GM12892 (cell line): ENCODE measurements at places on chromosomes 13 and 19.

GRCh38 chr13:85241060-85241459, 558.2 kb downstream of the SLITRK6 start:
- no peak for DNase-seq

DNA sequence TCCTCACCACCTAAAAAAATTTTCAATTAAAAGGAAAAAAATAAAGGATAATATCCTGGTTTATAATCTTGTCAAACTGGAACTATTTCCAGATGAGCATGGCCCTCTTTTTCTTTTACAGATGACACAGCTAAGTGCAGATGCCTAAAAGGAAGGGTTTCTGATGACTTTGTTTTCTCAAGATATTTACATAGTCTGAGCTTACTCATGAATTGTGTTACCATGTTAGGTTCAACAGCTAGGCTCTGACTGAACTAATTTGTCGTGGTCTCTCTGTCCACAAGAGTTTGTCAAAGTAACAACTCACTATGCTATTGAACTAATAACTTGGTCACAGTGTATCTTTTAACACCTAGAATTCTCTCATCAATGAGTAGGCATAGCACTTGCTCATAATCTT, 780.8 kb downstream of the GPC5 start:
- no peak for DNase-seq

- no peak for DNase-seq
Measured at GRCh38 chr19:46073268-46073922, 32.6 kb upstream of the IGFL4 start.

GRCh38 chr19:35757231-35757748, 461 bp upstream of the HSPB6 start:
- no peak for DNase-seq

DNA sequence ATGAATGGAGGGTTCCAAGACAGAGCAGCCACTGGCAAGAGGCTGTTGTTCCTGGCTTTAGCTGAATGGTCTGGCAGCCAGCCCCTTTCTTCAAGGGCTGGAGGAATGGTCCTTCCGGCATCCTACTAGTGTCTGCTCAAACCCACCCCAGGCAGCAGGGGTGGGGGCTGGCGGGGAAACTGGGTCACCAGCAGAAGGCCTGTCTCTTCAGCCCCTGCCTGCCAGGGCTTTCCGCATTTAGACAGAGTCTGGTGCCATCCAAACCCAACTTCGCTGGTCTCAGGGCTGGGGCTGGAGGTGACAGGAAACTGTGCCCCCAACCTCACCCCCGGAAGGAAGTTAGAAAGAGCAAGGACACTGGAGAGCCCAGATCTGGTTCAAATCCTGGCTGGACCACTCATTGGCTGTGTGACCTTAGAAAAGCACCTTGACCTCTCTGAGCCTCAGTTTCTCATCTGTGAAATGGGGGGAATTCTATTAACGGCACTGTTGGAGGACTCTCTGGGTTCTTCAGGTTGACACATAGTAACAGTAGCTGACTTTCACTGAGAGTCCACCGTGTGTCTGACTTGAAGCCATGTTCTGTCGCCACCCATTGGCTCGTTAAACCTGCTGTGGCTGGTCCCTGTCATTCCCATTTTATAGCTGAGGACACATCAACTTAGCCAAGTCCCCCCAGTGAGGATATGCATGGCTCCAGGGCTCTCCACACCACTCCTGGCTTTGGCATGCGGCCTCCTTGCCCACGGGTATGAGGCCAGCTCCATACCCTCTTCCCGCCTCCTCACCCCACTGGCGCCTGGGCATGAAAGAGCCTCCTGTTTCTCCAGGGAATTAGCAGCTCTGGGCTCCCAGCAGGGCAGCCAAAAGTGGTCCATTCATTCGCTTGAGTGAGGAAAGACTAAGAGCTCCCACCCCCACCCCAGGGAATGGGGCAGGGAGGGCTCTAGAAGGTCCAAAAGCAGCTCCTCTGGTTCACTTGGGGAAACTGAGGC, 2.5 kb upstream of the NR2C2AP start:
- DNase-seq: no peak

DNA sequence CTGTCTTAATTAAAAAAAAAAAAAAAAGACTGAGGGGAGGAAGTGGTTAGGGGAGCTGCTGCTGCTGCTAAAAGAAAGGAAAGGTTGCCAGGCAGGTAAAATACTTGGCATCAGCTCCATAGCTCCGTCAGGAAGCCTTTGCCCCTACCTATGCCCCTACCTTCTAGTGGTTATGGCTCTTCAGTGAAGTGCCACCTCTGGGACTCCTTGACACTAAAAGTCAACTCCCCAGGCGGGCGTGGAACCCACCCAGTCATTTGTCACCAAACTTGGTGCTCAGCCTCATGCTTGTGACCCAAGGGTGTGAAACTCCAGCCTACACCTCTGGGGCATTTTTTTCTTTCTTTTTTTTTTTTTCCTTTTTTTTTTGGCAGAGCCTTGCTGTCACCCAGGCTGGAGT, 4.9 kb upstream of the NECTIN2 start:
- DNase-seq: no peak

DNA sequence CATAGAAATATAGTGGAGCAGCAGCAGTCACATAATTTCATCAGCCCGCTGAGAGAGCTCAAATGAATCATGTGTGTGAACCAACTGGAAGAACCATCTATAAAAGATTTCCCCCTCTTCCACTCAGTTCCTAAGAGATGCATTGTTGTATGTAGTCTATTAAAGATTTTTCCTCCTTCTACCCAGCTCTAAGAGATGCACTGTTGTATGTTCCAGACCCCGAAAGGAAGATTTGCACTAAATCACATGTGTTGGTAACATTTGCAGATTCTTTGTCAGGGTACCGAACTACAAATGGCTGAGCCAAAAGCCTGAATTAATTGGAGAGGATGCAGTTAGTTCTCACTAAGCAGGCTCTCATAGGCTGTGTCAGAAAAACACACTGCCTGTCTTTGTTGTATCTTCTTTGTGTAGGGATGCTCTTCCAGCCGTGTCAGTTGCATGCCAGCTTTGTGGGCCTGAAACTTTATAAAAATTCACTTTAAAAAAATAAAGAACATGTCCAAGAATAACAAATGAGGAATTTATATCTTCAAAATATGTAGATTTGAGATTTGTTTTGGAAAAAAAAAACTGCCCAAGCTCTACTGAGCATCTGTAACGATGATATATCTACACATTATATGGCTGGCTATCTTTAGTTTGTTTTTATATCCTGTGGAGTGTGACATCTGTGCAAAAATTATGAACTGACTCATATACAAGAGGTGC, 223.1 kb downstream of the MZT1 start:
- DNase-seq: no peak

- DNase-seq: no peak
Measured at GRCh38 chr13:110149036-110149435, 157.9 kb downstream of the COL4A1 start.
